ENCODE measurements at places on chromosomes 12 and 14.

GRCh38 chr12:24421759-24422158 lies 472.3 kb upstream of the SOX5 start:
- no peak for DNase-seq

GRCh38 chr12:15977999-15978951 lies 67.1 kb downstream of the DERA start:
- peak; percentile 83 for DNase-seq

GRCh38 chr12:59929110-59929509 lies 333.3 kb downstream of the SLC16A7 start:
- peak; percentile 82 for DNase-seq

- DNase-seq = no peak
These were observed 32.9 kb upstream of the AMIGO2 start for GRCh38 chr12:47112679-47113078.

DNA sequence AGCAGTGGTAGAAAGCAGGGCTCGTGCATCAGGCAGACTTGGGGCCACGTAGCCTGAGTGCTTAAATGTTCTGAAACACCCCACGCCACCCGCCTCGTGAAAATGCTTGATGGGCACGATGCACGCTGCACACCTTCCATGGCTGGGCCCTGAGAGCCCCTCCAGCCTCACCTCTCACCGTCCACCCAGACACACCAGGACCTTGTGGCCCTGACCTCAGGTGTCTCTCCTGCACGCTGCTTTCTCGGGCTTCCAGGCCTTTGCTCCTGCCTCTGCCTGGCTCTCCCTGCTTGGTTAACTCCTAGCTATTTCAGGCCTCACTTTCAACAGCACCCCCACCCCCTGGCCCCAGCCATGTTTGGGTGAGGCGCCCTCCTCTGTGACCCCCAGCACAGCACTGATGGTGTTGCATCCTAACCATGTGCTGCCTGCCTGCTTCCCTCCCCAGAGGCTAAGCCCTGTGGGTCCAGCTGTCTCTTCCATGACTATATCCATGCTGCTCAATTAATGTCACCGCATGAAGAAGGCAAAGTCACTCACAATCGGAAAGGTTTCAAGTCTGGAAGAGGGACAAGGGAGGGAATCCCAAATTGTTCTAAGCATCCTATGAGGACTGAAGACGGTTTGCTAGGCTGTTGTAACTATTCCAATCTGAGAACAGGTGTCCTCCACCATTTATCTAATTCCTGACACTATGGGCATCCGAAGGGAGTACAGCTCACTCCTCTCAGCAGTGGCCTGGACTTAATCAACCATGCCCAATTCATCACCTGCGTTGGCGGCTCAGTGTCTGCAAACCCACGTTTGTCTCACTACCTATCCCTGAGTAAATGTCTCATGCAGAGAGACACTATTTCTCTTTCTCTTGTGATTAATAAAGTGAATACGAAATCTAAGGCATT lies 82.2 kb downstream of the CCDC88C start:
- no peak for DNase-seq

GRCh38 chr12:12837025-12837812 lies 24.1 kb downstream of the DDX47 start:
- peak; percentile 74 for DNase-seq

GRCh38 chr12:98419795-98420404 lies 95.5 kb upstream of the TMPO start:
- DNase-seq = no peak

DNA sequence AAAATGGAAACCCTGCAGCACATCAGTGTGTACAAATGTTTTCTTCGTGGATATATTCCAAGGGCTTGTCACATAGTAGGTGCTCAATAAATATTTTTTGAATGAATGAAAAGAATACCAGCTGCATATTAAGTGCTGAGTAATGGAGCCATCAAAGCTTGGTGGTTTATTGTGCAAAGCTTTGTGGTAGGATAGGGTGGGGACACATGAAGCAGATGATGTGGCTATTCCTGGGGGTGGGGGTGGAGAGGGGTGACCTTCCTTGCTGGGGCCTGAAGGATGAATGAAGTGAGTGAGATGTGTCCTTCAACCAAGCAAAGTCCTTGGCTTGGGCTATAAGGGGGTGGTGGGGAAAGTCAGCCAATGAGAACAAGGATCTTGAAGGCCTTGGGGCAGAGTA lies 4.3 kb upstream of the KRT81 start:
- DNase-seq = peak; percentile 36

DNA sequence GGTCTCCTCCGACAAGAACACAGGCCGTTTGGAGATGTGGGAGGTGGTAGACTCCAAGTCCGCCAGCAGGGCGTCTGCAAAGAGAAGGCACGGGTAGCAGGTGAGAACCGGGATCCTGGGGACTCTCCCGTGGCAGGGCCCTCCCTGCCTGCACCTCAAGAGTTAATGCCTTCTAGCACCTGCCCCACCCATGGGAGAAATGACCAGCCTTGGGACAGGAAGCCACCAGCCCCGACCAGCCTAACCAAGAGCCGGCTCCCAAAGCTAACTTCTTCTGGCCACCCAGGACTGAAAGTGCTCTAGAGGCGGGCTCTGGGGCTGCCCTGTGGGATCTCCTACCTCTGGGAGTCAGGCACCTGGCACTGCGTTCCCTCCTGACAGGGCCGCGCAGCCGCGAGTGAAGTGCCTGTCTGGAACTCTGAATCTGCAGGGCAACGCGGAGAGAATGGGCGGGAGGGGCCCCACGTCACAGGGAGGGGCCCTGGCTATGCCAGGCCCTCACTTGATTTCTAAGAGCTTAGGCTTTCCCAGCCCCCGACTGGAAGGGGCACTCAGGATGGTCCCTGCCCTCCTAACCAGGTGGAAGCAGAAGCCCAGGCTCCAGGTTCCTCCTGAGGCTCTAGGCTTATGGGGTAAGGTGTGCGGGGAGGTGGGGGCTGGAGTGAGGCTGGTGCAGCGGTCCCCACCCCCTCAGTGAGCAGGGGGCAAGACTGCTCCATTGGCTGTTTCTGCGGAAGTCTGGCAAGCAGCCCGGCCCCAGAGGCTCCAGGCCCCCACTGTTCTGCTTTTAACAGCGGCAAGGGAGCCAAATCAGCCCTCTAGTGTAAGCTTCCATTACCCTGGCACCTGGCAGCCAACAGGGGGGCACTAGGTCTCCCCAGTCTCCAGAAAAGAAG lies 23.6 kb upstream of the RPLP0 start:
- no peak for DNase-seq

DNA sequence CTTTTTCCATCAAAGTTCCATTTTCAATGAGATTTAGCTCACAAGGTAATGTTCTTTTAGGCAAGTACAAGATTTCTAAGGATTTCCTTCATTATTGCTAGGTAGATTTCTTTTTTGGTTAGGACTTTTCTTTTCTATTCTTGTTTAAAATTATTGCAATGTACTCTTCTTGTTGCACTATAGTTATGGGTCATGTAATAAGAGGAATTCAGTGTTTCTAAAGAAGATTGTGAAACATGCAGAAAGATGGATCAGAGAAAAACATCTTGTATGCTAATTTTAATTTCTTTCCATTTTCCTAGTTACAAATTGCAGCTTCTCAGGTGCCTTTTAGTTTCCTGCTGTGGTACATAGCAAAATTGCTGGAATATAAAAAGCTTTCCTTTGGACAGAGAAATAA lies 56.1 kb downstream of the BTG1 start:
- peak; percentile 50 for DNase-seq

DNA sequence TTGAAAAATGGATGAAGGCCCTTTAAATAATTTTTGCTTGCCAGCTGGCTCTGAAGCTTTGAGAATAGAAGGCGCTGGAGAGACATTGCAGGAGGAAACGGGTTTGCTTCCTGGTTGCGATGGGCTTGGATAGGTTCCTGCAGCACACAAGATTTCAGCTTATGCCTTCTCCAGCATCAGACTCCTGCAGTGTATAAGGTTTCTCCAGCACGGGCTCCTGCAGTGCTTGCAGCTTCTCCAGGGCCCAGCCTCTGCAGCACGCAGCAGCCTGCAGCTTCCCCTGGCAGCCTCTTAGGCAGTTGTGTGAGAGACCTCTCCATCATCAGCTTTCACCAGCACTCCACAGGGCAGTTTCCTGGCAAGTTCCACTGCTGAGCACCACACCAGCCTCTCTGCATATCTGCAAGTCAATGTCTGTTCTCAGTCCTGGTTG lies 78.7 kb upstream of the ZDHHC17 start:
- DNase-seq = peak; percentile 37

DNA sequence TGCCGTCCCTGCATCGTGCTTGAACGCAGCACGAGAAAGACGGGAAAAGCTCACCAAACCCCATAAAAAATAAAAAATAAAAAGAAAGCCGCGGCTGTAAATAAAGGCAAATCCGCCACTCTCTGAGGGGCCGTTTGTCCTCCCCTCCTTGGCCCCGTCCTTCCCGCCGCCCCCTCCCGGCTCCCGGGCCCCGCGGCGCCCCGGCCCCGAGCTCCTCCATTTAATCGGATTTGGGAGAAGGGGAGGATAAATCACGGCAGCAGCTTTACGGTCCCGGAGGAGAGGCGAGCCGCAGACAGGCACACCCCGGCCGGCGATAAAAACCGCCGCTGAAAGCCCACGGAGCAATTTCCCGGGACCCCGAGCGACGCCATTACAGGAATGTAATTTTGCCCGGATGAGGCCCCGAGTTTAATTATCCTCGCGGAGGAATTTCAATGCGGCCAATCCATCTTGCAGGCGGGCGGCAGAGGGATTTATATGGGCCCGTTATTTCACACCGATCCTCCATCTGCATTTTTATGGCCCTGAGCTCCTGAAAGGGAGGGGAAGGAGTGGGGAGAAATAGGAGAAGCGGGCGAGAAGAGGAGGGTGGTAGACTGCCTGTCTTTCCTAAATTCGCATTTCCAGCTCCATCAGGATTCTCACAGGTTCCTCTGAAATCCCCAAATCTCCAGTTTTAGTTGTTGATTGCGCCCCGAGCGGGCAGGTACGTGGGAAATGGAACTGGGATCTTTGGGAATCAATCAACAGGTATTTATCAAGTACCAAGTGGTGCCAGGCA lies 1.3 kb upstream of the ATP5MC2 start:
- DNase-seq = no peak

DNA sequence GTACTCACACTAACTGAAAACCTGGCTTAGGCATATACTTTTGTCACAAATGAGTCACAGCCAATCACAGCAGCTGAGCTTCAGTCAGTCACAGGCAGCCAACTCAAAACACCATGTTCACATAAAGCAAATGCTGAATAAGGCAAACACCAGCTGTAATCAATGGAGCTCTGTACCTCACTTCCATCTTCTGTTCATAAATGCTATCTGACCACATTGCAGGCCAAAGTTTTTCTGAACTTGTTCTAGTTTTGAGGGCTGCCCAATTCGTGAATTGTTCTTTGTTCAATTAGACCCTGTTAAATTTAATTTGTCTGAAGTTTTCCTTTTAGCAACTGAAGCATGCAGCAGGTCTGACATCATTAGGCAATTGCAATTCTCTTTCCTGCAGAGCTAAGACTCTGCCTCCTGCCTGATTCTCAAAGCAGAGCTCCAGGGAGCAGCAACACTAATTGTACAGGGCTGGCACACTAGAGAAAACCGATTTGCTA lies 129.9 kb downstream of the WIF1 start:
- DNase-seq = no peak

GRCh38 chr14:103179094-103179493 lies 55.8 kb downstream of the TNFAIP2 start:
- DNase-seq = no peak

- DNase-seq = peak; percentile 63
These were observed 60.9 kb downstream of the EMP1 start for GRCh38 chr12:13257356-13257875.

DNA sequence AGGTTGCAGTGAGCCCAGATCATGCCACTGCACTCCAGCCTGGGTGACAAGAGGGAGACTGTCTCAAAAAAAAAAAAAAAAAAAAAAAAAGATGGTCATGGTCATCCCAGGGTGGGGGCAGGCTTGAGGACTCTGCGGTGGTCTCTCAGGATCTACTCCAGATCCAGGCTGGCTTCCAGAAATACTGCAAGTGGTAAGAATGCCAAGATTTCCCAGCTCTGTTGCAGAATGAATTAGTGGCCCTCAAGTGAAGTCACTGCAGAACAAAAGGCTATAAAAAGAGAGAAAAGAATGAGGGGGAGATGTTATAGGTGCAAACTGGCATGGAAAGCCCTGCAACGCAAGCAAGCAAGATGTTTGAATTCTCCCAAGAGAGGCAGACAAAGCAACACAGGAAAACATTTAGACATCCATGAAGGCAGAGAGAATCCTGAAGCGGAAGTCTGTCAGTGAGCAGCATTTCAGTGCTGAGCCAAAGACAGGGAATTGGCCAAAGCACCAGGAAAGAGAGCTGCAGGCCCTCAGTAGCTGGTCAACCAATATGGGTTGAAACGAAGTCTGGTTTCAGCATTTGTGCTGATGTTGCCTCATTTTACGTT lies 31.9 kb upstream of the ETFBKMT start:
- no peak for DNase-seq

DNA sequence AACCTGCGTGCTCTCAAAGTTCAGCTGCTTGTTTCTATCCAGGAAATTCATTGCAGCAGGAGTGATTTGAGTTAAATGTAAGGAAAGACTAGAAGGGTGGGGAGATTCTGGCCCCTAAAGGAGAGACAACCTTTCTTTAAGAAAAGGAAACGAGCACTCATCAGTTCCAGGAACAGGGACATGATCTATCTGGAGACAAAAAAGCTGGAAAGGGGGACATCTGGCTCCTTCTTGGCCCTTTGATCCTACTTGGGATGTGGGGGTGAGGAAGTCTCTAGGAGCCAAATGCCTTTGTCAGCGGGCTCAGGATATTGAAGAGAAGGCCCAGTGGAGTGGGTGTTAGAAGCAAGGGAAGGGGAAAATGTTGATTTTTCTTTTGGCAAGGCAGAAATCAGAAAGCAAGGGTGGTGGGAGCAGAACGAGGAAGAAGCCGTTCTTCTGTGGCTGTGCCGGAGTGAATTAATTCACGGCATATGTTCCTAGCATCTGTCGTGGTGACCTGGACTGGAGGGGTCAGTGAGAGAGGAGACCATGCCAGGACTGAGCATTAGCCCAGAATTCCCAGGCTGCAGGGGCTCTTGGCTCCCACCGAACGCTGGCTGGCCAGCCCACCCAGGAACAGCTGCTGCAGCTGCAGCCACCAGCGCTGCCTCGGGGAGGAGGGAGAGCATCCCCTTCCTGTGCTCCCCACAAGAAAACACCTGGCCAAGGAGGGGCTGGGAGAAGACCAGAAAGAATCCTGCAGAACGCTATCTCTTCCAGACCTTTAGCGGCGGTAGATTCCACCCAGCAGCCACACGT lies 62.8 kb upstream of the GPATCH2L start:
- no peak for DNase-seq

DNA sequence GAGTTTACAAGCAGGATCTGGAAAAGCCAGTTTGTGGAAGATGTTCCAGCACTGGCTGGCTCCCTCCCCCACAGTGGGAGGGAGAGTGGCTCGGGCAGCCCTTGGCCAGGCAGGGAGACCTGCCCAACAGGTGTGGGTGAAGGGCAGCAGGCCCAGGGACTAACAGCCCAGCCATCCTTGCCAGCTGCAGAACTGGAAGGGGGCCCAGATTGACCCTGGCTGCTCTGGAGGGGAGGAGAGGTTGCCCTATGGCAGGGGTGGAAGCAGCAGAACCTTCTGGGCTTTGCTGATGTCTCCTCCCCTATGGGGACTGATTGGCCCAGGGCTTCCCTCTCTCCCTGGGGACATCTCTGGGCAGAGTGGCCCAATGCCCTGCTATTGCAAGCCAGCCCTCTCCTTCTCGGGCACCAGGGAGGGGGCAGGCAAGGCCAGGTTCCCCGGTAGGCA lies 20.5 kb downstream of the IRF2BPL start:
- DNase-seq = no peak

GRCh38 chr14:61651355-61651754 lies 44.0 kb upstream of the HIF1A start:
- DNase-seq = no peak
